Thoracic aorta endothelial cell (primary cell): ENCODE measurements at places on chromosomes 7 and 10. TPM values are rescaled to one million over a fixed set of nuclear protein-coding genes. Genes with fewer than 3 reads are reported as not detected.

The LLCFC1 gene
- not detected in 2 replicates for total RNA-seq

The NCF1 gene
- total RNA-seq, result not detected in 2 replicates

The HOXA7 gene
- total RNA-seq, result 0.27 and 3.1 TPM in 2 replicates

The PIK3AP1 gene
- 0.40 and 0.65 TPM in 2 replicates for total RNA-seq

The NEUROD6 gene
- total RNA-seq, result not detected in 2 replicates

The IL6 gene
- total RNA-seq, result 21.1 and 23.7 TPM in 2 replicates

The PTF1A gene
- total RNA-seq, result not detected in 2 replicates

The MKX gene
- total RNA-seq, result not detected in 2 replicates

The AKR1C1 gene
- total RNA-seq, result 1.1 and 7.2 TPM in 2 replicates

The SORCS1 gene
- not detected in 2 replicates for total RNA-seq

The TMEM270 gene
- not detected in 2 replicates for total RNA-seq

The CALML5 gene
- total RNA-seq, result not detected in 2 replicates

The ELMO1 gene
- 77.8 and 84.6 TPM in 2 replicates for total RNA-seq

The STOX1 gene
- under 0.01 and 0.14 TPM in 2 replicates for total RNA-seq

The CFAP46 gene
- total RNA-seq, result 1.7 and 2.4 TPM in 2 replicates

The JAZF1 gene
- 9.8 and 11.1 TPM in 2 replicates for total RNA-seq

The TFEC gene
- 29.1 and 29.4 TPM in 2 replicates for total RNA-seq

The ADCYAP1R1 gene
- total RNA-seq, result 0.93 and 8.5 TPM in 2 replicates

The INSYN2A gene
- total RNA-seq, result 0.07 and 0.13 TPM in 2 replicates

The SH2D4B gene
- under 0.01 and 0.07 TPM in 2 replicates for total RNA-seq

The IFIT1B gene
- total RNA-seq, result not detected in 2 replicates

The TRIP6 gene
- 58.2 and 65.1 TPM in 2 replicates for total RNA-seq

The PRPS1L1 gene
- not detected in 2 replicates for total RNA-seq

The PROSER2 gene
- 9.0 and 10.2 TPM in 2 replicates for total RNA-seq

The UCMA gene
- total RNA-seq, result not detected in 2 replicates

The GALNT17 gene
- not detected in 2 replicates for total RNA-seq

The NYAP1 gene
- 2.7 and 4.1 TPM in 2 replicates for total RNA-seq

The NXPH1 gene
- not detected in 2 replicates for total RNA-seq

The KDM7A gene
- 9.5 and 9.6 TPM in 2 replicates for total RNA-seq

The RELN gene
- 2.1 and 5.2 TPM in 2 replicates for total RNA-seq

The PLAC9 gene
- 4.7 and 4.9 TPM in 2 replicates for total RNA-seq

The CCNJ gene
- 28.3 and 28.7 TPM in 2 replicates for total RNA-seq

The FRMPD2 gene
- 0.07 TPM in 1 of 2 replicates, not detected in the other for total RNA-seq

The WAPL gene
- total RNA-seq, result 66.8 and 69.7 TPM in 2 replicates

The HTR5A gene
- total RNA-seq, result not detected in 2 replicates

The VPS37D gene
- total RNA-seq, result 1.9 and 2.1 TPM in 2 replicates

The ACSL5 gene
- total RNA-seq, result 10.6 and 35.9 TPM in 2 replicates

The PAPOLB gene
- total RNA-seq, result 0.22 and 0.27 TPM in 2 replicates

The MARVELD1 gene
- 40.8 and 47.6 TPM in 2 replicates for total RNA-seq

The SCD gene
- 220 and 376 TPM in 2 replicates for total RNA-seq

The GPNMB gene
- 0.13 and 0.72 TPM in 2 replicates for total RNA-seq

The ZNF488 gene
- 0.07 TPM in 1 of 2 replicates, not detected in the other for total RNA-seq

The ABCC2 gene
- 1.1 and 1.4 TPM in 2 replicates for total RNA-seq

The SYNPO2L gene
- total RNA-seq, result not detected in 2 replicates

The PIK3CG gene
- 17.2 and 22.9 TPM in 2 replicates for total RNA-seq

The CPVL gene
- total RNA-seq, result not detected in 2 replicates

The NAT16 gene
- total RNA-seq, result not detected in 2 replicates

The ITIH5 gene
- total RNA-seq, result not detected in 2 replicates

The PAOX gene
- 3.9 and 4.6 TPM in 2 replicates for total RNA-seq
